ENCODE measurements at places on chromosomes 2 and 18.

GRCh38 chr2:127575941-127576432, 40.5 kb downstream of the MYO7B start:
- no peak for DNase-seq

- no peak for DNase-seq
Observed at GRCh38 chr2:15911686-15912085, 28.7 kb upstream of the MYCN start.

DNA sequence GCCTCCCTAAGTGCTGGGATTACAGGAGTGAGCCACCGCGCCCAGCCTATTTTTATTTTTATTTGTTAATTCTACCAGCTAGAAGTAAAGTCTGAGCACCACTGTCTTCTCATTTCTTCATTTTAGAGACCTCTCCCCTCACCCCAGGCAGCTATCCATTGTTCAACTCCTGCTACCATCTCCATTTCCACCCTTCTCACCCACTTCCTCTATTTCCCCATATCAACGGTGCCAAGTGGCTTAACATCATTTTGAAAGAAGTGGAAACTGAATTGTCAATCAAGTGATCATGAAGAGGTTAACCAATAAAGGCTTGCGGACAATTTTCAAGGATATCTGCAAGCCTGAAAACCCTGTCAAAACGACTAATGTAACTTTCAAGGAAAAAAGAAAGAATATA, 323.1 kb downstream of the NBAS start:
- DNase-seq, result no peak

GRCh38 chr2:69465513-69466456, 28.6 kb upstream of the NFU1 start:
- no peak for DNase-seq

DNA sequence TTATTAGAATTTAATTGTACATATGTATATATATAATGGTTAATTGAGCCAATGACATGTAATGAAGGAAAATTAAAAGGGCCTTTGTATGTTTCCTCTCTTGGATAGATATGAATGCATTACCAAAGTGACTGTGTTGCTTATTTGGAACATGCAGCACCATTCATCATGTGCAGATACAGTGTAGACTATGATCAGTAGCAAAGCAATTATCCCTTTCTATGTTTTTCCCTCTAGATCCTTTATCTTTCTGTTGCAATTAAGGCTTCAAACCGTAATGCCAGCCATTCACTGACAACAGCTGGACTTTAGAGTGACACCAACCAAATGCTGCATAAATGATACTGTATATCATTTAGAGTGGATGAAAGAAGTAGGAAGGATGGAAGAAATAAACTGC, 565.2 kb downstream of the NRXN1 start:
- no peak for DNase-seq

DNA sequence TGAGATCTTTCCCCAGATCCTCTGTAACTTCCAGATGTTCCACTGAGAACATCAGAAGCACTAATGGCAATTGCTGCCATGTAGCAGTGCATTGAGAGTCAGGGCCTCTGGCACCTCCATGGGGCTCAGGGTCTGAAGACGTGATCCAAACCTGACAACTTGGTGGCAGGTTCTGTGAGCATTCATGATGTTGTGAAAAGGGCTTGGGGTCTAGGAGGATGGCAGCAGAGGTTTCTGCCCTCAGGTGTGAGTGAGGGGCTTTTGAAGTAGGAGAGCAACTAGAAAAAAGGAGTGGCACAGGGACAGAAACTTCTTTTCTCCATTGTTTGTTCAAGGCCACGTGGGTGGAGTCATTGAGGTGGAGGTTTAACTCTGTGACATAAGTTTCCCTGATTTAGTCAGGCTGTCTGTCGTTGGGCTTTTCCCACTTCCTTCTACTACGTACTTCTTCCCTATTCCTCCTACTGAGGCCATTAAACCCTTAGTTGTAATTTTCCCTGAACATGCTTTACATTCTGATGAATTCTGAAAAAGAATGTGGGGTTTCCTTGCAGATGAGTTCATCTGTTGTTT, 13.1 kb downstream of the CFLAR start:
- DNase-seq, result no peak

DNA sequence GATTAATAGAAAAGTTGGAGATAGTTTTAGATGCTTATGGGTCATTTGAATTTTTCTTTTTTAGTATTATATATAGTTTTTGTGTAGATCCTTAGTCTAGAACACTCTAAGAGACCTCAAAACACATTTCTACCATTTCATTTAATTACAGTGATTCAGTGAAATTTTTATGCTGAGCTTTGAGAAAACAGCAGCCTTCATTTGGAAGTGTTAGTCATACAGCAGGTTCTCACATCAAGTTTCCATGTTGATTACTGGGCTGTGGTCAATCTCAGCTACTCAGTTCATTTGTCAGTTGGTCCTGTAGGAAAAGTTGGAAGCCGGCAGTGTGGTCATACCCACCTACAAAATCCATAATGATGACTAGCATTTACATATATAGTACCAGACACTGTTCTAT, 37.9 kb downstream of the MAP3K19 start:
- no peak for DNase-seq

- DNase-seq, result peak; percentile 86
Observed at GRCh38 chr2:158034198-158034866, 67.3 kb upstream of the UPP2 start.

DNA sequence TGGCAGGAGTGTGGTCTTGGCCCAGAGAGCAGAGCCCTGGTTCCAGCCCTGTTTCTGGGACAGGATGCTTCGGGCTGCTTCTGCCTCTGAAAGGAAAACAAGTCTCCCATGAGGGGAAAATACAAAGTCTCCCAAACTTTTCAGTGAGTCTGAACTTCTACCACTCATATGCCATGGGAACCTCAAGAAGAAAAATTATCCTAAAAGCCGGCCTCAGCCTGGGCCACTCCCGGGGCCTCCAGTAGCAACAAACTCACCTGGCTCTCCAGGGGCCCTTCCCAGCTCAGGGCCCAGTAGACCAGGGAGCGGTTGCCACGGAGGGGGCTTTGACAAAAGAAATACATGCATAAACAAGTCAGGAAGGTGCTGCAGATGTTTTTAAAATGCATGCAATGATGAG, 289.2 kb upstream of the HDAC4 start:
- DNase-seq, result peak; percentile 34

DNA sequence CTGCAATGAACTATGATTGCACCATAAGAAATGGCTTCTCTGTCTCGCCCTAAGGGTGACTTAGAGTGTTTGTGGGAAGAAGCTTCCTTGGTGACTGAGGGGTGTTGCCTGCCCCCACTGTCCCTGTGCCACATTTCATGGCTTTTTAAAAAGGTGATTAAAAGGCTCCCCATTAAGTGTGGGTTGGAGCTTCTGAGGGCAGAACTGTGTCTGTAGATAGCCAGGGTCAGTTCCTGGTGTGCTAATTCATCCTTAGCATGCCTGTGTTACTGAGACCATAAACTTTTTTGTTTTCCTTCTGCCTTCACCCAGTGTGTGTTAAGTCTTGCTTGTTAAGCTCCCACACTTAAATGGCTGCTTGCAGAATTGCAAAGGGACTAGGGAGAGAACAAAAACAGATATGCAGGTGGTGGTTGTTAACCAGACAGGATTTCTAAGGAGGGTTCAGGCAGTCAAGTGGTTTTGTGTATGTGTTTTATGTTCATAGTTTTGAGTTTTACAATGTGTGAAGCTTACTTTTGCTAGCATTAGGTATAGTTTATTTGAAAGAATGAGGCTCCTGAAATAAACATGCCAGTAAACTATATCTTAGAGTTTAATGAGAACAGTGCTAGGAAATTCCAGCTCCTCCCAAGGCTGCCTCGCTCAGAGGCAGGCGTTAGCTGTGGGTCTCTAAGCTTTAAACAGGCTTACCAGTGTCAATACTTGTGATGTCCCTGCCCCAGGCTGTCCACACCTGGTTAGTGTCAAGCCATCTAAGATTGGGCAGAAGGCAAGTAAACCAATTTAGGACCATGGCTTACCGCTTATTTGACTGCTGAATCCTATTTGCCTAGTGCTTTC, 14.5 kb downstream of the CERS6 start:
- DNase-seq, result peak; percentile 73

- no peak for DNase-seq
Observed at GRCh38 chr18:6200204-6200774, 214.4 kb downstream of the L3MBTL4 start.

GRCh38 chr18:332007-332406, 64.2 kb upstream of the THOC1 start:
- DNase-seq, result no peak

GRCh38 chr18:12092398-12093229, 1.0 kb upstream of the ANKRD62 start:
- peak; percentile 85 for DNase-seq

- no peak for DNase-seq
Observed at GRCh38 chr2:222255090-222255489, 43.7 kb downstream of the PAX3 start.

GRCh38 chr2:38512211-38512610, 90.5 kb downstream of the HNRNPLL start:
- no peak for DNase-seq

DNA sequence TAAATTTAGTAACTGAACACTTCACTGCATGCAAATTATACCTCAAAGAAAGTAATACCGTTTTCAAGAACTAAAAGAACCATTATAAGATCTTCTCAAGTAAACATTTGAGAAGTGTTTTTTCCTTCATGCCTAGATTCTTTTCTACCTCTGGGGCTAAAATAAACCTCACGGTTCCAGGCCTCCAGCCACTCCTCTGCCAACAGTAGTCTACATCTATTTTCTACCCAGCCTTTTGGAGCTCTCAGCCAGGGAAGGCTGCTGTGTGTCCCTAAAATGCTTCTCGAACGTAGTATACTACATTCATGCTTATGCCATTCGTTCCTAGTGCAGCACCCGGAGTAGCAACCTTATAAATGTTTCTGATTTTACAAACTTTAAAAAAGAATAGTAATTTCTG, 219.7 kb downstream of the AFF3 start:
- DNase-seq, result no peak

DNA sequence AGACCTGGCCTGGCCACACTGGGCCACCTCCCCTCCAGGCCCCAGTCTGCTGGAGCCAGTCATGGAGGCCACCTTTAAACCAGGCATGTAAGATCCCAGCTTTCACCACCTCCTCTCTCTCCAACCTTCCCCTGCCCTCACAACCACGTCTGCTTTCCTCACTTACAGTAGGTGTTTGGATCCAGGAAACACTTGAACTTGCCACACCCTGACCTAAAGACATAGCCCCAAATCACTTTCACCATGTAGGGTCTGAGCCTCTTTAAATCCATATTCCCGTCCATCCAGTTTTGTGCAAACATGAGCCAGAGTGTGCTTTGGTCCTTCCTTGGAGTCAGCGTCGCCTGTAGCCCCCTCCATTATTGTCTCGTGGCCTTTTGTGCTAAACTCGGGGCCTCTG, 66.8 kb downstream of the NRP2 start:
- no peak for DNase-seq

DNA sequence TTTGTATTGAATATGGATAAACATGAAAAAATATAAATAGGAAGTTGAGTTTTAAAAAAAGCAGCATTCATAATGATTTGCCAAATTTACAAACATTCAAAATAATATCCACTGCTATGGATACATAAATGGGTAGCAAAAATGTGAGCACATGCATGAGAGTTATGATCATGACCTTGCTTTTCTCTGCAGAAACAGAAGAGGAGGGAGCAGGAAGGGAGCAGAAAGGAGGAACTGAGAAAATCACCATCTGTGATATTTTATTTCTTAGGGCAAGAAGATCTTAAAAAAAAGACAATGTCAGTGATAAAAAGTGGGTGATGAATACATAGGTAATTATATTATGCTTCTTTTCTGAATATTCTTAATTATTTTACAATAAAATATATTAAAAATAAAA, 17.7 kb upstream of the CCDC93 start:
- no peak for DNase-seq

DNA sequence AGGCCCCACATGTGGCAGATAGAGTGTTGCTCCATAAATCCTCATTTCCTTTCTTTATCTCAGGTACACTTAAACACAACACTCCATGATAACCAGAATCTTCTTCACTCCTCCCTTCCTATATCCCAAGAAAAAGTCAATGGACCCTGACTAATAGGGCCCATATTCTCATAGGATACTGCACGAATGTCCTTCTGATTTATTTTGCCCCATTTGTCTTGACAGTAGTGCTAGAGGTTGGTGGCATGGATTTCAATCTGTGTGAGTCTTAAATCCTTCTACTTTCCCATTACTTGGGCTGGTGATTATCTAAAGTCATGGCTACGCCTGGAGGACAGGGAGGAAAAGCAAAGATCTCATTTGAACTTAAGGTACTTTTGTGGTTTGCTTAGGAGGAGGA, 156.0 kb downstream of the ACOXL start:
- DNase-seq, result no peak

- no peak for DNase-seq
Observed at GRCh38 chr2:207150284-207150683, 15.5 kb downstream of the KLF7 start.

GRCh38 chr2:142682528-142682927, 194.9 kb upstream of the KYNU start:
- DNase-seq, result no peak

DNA sequence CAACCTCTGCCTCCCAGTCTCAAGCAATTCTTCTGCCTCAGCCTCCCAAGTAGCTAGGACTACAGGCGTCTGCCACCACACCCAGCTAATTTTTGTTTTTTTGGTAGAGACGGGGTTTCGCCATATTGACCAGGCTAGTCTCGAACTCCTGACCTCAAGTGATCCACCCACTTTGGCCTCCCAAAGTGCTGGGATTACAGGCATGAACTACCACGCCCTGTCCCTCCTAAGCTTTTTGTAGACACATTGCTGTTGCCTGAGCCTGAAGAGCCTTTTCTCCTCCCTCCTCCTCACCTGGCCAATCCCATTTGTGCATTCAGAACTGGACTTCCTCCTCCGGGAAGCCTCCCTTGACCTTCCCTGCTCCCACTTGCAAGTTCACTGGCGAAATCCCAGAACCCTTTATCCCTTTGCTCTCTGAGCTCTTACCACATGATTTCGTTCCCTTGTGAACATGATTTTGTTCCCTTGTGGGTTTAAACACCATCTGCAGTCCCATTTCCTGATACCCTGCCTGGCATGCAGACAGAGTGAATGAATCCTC, 2.6 kb downstream of the C2orf72 start:
- DNase-seq, result no peak

DNA sequence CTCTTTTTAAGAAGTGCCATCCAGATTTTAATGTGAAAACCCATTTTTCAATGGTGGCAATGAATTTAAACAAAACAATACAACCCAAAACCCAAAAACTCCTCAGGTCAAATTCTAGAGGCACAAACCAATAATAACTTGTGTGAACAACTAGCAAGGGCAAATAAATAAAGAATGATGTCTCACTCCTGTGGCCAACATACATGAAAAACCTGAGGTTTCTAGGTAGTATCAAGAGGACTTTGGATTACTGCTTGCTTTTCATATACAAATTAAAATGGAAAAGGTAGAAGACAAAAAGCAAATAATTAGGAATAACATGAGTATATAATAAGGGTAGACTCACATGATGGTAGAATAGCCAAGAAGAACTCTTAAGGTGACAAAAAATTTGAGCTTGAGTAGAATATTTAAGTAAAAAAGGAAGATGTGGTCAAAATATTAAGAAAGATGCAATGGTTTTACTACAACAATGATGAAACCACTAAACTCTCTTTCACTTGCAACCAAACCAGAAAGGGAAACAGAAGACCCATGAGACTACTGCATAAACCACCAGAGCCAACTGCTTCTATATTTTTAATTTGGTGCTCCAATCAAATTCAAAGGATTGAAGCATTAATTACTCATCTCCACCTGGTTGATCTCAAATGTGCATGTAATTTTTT, 53.5 kb downstream of the DARS1 start:
- no peak for DNase-seq
